ENCODE measurements at places on chromosomes 4 and X.
A peak's percentile ranks its signal among the peaks of the same experiment; 100 is the strongest.

DNA sequence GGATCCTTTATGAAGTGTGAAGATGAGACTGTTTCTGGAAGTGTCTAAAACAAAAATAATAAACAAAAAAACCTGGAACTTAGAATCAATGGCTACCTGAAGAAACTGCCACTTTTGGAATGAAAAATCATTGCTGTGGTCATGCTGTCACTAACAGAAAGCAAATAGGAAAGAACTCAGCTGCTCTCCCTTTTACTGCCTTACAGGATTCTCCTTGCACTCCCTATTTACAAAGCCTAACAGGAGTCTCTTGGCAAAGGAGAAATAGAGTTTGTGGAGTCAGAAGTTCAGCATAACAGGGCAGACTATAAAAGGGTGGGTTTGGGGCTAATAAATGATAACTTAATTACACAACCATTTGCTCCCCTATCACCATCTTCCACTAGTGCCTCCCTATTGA lies 19.0 kb upstream of the GK2 start:
- DNase-seq: no peak

DNA sequence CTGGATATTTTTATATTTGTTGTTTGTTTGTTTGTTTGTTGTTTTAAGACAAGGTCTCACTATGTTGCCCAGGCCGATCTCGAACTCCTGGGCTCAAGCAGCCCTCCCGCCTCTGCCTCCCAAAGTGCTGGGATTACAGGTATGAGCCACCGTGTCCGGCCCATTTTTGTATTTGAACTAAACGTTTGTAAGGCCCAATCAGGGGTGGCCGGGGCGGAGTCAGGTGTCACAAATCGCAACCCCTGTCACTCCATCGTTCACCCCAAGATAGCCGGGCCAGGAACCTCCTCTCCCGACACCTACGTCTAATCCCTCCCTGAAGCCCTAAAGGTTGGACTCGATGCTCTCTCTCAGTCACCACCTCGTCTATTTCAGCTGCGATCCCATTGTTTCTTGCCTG lies 722 bp upstream of the EFHC2 start:
- peak; percentile 14 for DNase-seq

GRCh38 chr4:177267911-177268310 lies 41.8 kb upstream of the NEIL3 start:
- DNase-seq: no peak

GRCh38 chrX:135347381-135348016 lies 38.2 kb downstream of the ETDC start:
- no peak for DNase-seq

DNA sequence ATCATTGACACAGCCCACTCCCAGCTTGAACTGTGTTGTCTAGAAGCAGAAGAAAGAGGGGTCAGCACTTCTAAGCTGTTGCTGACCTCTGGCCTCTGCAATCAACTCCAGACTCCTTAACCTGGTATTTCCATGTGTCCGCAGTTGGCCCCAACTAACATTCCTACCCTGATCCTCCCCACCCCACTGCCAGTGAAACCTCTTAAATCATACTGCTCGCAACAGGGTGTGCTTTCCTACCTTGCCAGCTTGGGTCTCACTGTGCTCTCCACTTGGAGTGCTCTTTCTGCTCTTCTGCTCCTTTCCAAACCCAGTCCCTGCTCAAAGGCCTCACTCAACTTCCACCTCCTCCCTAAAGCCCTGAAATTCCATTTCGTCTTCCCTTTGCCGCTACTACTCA lies 52.3 kb upstream of the RPS6KA3 start:
- DNase-seq: no peak

DNA sequence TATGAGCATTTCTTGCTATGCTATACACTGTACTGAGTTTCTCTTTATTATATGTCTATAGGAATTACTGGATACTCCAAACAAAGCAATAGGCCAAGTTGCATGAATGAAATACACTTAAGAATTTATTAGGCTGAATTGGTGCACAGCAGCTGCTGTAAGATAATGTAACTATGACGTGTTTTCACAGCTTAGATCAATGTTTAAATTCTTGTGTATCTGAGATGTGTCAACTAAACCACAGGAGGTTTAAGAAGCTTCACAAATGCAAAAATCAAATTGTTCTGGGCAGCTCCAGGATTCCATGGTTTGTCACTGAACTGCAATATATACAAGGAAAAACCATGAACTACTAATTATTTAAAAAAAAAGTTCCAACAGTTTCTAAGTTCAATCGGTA lies 156.7 kb downstream of the MAPK10 start:
- no peak for DNase-seq

DNA sequence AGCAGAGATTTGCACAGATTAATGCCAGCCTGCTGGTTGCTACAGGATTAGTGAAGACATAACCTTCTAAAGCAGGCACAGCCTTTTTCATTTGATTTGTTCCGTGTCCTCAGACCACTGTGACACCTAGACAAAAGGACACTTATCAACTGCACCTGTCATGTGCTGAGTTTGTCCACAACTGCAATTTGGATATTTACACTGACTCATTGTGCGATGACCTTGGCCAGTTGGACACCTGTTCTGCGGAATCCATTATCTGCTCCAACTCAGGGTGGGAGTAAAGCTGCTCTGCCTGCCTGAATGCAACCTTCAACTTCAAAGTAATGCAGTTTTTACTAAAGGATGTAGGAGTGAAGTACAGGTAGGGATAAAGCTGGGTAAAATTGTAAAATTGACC lies 4.1 kb upstream of the NR0B1 start:
- DNase-seq: no peak

All from right cardiac atrium (tissue), 5 donors.